ENCODE measurements at places on chromosomes 3 and 15.

DNA sequence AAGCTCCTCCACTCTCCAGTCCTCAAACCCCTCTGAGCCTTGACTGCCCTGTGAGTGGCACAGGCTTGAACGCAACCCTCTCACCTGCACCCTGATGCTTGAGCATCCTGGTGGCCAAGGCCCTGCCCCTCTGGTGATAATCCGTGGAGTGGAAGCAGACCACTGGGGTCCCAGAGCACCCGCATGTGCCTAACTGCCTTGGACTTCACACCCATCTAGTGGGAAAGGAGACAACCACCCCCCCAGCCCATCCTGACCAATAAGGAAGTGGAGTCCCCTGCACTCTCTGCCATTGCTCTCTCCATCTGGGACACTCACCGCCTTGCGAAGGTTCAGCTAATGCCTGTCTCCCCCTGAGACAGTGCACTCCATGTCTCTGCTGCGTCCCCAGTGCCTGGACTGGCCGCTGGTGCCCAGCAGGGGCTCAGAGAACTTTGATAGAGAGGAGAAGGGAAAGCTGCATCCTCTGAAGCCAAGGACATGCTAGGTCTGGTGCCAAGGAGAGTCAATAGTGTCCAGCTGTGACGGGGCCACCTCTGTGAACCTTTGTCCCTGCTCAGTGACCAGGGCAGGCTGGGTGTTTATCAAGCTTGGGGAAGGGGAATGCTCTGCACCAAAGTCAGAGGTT is 3.4 kb downstream of the KLF15 start:
- no peak for DNase-seq

DNA sequence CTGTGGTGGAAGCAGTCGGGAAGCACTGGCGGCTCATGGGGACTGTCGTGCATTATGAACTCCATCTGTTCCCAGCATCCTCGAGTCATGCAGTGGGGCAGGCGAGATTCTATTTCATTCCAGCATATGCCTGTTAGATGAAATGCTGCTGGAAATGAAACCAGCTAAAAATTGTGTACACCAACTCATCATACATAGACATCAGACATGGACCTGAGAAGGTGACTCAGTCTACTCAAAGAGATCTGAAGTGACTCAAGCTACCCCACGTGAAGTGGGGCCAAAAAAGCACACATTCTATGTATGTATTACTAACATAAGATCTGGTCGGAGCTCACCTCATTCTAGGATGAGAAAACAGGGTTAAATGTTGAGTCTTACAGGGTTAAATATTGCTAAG is 47.5 kb upstream of the FAM98B start:
- DNase-seq, result no peak

DNA sequence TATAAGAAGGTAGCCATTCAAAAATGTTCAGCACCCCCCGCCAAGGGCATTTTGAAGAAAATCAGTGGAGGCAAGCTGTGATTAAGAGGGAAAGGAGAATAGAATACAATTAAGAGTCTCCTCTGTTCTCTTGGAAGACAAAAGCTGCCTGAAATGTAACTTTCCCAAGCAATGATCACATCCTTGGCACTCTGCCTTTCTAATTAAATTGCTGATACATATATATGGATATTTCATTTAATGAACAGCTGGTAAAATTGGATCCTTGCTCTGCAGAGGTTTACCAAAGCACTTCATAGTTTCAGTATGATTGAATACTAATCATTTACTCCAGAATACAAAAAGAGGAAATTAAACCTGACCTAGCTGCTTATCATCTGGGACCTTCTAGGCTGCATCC is 10.4 kb downstream of the COL6A6 start:
- DNase-seq, result no peak

- no peak for DNase-seq
Observed at GRCh38 chr15:100383302-100384107, 41.7 kb upstream of the ADAMTS17 start.

GRCh38 chr3:21792176-21792575 is 41.2 kb upstream of the ZNF385D start:
- DNase-seq, result no peak

- no peak for DNase-seq
Observed at GRCh38 chr15:57384816-57385215, 8.5 kb downstream of the CGNL1 start.

DNA sequence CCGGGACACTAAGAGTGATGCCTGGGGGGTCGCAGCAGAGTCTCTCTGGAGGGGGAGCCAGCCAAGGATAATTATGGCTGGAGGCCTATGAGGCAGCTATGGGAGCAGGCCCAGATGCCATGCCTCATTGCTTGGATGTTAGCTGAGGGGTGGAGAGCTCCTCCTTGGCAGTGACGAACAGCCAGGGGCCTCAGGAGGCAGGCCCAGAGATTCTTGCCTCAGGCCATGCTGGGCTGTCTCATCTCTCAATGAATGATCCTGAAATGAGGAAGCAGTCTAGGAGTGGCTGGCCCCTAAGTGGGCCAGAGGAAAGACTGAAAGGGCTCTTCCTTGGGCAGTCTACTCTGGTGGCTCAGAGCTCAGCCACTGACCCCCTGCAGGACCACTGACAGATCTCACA is 21.3 kb downstream of the KIF9 start:
- no peak for DNase-seq

GRCh38 chr15:28021281-28022039 is 77.7 kb downstream of the OCA2 start:
- DNase-seq, result no peak

DNA sequence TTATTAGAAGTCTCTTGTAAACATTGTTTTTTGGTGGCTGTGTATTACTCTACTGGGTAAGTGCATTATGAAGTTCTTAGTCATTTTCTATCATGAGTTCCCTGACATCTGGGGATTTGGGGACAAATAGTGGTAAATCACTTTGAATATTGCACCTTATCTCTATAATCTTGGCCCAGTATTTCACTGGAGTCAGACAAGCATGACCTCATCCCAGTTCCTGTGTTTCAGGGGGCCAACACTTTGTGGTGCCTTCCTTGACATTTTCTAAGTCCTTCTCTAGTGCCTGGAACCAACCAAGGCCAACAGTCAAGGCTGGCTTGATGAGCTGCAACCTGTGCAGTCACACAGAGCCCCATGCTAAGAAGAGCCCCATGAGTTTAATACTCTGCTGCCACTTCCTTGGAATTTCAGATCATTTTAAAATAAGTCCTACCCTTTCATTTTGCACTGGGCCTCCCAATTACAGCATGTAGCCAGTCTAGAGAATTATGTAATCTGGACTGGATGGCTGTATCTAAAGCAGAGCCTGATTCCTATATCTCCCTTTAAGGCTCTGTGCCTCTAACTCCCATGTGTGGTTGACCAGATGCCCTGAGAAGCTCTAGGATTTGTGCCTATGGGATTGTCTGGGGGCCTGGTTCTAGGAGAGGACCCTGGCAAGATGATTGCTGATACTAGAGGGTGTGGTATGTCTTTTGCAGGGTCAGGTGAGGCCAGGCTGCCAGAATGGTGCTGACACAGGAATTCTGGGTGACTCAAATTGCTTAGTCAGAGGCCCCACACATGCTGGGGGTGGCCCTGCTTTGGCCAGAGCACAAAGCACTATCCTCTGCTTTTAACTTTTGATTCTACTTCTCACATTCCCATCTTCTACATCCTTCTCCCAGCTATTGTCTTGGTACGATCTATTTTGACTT is 319.6 kb upstream of the TBC1D5 start:
- no peak for DNase-seq

- no peak for DNase-seq
Observed at GRCh38 chr3:123961508-123961856, 453 bp upstream of the CCDC14 start.

- DNase-seq, result no peak
Observed at GRCh38 chr3:119835556-119835955, 53.7 kb downstream of the NR1I2 start.

All from activated gamma-delta T cell treated with Interleukin-2 at 50 U/mL for 16 hours (primary cell).